ENCODE measurements at places on chromosomes 1 and 21. TPM values are rescaled to one million over a fixed set of nuclear protein-coding genes. Genes with fewer than 3 reads are reported as not detected.

Gene B3GALT5
- total RNA-seq = 7.8 TPM

Gene RNU1-3
- total RNA-seq = under 0.01 TPM

Gene SYPL2
- total RNA-seq = not detected

Gene TAL1
- total RNA-seq = 0.69 TPM

Gene LEFTY1
- not detected for total RNA-seq

Gene SPOCD1
- total RNA-seq = 9.4 TPM

Gene ST6GALNAC5
- 1.4 TPM for total RNA-seq

Gene NR1I3
- not detected for total RNA-seq
